HCT116 (cell line): ENCODE measurements at places on chromosomes 2 and 18.

GRCh38 chr2:121595012-121595891 lies 54.0 kb downstream of the CLASP1 start:
- DNase-seq: no peak

GRCh38 chr2:120005834-120006521 lies 6.9 kb upstream of the EPB41L5 start:
- DNase-seq: no peak

DNA sequence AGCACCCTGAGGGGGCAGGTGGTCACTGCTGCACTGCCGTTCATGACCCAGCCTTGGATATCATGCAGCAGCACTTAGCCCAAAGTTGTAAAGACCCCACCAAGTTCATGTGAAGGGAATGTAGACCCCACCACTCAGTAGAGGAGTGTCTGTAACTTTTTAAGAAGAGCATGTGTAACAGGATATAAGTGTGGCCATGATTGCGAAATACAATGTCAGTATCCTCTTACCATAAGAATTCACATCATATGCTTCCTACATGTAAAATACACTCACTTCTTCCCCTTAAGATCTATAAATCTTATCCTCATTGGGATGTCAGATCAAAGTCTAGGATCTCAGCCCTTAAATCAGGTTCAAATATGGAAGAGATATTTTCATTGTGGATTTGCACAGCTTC lies 276.9 kb downstream of the PTPRM start:
- DNase-seq: no peak

- DNase-seq: no peak
Measured at GRCh38 chr2:47782381-47782670, 619 bp upstream of the MSH6 start.

- no peak for DNase-seq
Measured at GRCh38 chr2:44295633-44296359, 20.5 kb downstream of the SLC3A1 start.
